ENCODE measurements at places on chromosomes 1 and 21. TPM values are rescaled to one million over a fixed set of nuclear protein-coding genes. Genes with fewer than 3 reads are reported as not detected.

- DNase-seq, result no peak
Observed at GRCh38 chr1:207807326-207807689, 55.5 kb downstream of the CD46 start.

Gene EXO5
- 13.1 TPM for total RNA-seq

Gene APOBEC4
- total RNA-seq, result not detected

Gene FABP3
- total RNA-seq, result not detected

DNA sequence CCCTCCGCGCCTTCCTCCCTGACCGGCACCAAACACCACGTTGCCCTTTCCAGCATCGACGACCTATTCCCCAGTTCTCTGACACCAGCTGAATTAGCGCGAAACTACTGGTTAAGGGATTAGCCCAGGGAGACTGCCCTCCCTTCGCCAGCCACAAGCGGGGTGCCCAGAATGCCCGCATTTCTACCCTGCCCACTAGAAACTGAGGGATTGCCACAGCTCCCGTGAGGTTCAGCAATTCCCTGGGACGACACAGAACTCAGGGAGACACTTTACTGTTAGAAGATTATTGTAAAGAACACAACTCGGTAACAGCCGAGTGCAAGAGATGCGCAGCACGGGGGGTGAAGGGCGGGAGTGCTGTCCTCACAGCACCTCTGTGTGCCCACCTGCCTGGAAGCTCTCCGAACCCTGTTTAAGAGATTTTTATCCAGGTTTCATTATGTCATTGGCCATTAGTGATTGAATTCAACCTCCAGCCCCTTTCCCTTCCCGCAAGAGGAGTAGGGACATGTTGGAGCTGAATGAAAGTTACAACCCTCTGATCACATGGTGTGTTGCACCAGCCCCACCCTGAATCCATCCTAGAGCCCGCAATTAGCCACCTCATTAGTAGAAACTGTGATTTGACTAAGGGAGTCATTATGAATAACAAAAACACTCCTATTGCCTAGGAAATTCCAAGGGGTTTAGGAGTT is 15.8 kb upstream of the RIPPLY3 start:
- no peak for DNase-seq

DNA sequence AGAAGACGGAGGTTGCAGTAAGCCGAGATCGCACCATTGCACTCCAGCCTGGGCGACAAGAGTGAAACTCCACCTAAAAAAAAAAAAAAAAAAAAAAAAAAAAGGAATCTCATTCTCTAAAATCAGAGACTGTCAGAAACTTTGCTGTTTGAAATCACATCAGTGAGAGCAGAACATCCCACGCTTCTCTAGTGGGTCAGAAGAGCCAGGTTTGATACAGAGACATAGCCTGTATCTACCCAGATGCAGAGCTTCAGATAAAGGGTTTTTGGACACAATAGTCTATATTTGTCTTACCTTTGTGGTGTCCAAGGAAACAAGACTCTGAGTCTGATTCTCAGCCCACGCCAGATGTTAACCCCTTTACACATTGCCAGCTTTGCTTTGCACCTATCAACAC is 19.6 kb downstream of the CELA3A start:
- DNase-seq, result no peak
